ENCODE measurements at places on chromosomes 2 and 18.

- no peak for DNase-seq
Measured at GRCh38 chr2:84841577-84841976, 39.3 kb downstream of the TRABD2A start.

- no peak for DNase-seq
Measured at GRCh38 chr18:74745633-74746403, 148.1 kb downstream of the ZNF407 start.

- DNase-seq, result no peak
Measured at GRCh38 chr2:156818944-156819343, 382.8 kb downstream of the GPD2 start.

- DNase-seq, result no peak
Measured at GRCh38 chr2:144477957-144478311, 42.0 kb downstream of the ZEB2 start.

GRCh38 chr18:80203249-80203648, 44.1 kb downstream of the PARD6G start:
- DNase-seq, result no peak

- DNase-seq, result no peak
Measured at GRCh38 chr2:106175086-106175850, 18.8 kb downstream of the UXS1 start.

GRCh38 chr18:70382017-70382416, 93.2 kb downstream of the SOCS6 start:
- no peak for DNase-seq

- DNase-seq, result no peak
Measured at GRCh38 chr2:236014408-236015131, 153.6 kb downstream of the GBX2 start.

GRCh38 chr2:12741380-12741779, 24.6 kb downstream of the TRIB2 start:
- no peak for DNase-seq

DNA sequence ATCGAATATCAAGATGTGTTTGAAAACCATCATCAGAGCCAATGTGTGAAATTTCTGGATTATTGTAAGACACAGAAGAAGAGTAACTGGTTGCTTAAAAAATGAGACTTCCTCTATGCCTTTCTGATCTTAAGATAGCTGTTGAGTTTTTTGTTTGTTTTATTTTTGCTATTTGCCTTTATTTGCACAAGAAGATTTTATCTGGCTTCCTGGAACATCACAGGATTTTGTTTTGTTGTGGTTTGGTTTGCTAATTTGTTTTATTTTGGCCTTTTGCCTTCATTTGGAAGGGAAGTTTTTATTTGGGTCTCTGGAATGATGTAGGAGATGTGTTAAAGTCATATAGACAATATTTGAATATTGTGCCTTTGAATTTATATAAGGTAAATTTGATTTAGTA, 3.9 kb upstream of the CYTIP start:
- no peak for DNase-seq

- DNase-seq, result no peak
Measured at GRCh38 chr2:149400997-149401396, 70.6 kb downstream of the LYPD6 start.

GRCh38 chr2:83850071-83850725, 608.9 kb downstream of the SUCLG1 start:
- no peak for DNase-seq

DNA sequence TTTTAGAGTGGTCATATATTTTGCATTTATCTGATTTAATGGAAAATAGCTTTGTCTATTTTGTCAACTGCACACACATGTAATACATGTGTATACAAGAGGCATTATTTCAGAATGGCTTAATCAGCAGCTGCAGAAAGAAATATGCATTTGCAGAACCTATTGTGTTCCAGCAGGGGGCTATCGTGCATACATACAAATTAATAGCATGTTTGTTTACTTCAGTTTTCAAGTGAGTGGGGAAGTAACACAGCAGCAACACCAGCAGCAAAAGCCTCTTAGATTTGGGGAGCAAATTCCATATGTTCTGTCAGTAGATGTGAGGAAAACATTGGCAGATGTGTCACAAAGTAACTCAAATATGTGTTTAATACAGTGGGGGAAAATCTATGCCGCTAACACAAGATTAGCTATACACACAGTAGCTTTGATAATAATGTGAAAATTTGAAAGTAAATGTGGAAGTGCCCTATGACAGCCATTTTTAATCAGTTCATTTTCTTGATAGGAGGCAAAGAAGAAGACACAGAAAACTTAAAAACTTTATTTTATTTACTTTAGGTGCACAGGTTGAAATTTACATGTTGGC, 218.1 kb downstream of the WDR7 start:
- no peak for DNase-seq

DNA sequence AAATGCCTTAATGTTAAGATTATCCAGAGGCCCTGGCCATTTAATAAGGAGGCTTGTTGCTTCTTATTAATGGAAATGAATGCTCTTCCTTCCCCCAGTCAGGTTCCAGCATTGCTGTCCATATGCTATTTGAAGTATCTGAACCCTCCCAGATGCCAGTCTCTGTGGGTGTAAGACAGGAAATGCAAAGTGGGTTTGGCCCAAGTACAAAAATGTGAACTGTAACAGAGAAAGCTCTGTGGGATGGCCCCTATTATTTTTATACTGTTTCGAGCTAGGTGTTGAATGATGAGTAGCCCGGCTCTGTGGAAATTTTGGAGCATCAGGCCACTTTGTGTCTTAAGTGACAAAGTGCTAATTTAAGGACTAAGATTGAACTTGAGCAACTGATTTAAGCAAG, 141.0 kb downstream of the UXS1 start:
- no peak for DNase-seq

DNA sequence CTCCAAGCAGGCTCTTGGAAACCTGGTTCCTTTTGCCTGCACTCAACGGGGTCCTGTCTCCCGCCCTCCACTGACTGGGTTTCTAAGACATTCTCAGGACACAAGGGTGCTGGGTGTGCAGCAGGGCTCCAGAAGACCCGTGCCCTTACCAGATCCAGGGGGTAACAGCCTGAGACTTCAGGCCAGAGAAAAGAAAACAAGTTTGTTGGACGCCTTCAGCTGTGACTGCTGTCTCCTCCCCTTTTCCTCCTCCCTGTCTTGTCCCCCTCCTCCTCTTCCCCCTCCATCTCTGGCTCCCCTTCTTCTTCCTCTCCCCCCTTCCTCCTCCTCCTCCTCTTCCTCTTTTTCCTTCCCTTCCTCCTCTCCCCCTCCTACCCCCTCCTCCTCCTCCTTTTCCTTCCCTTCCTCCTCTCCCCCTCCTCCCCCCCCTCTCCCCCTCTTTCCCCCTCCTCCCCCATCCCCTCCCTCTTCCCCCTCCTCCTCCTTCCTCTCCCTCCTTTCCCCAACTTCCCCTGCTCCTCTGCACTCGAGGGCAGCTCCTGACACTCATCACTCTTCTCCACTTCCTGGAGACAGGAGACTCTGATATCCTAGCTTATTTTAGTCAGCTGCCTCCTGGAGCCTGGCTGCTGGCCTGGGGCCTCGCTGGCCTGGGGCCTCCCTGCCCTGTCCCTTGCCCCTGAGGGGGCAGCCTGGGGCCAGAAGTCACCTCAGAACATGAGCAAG, 12.4 kb downstream of the ADRA2B start:
- no peak for DNase-seq

DNA sequence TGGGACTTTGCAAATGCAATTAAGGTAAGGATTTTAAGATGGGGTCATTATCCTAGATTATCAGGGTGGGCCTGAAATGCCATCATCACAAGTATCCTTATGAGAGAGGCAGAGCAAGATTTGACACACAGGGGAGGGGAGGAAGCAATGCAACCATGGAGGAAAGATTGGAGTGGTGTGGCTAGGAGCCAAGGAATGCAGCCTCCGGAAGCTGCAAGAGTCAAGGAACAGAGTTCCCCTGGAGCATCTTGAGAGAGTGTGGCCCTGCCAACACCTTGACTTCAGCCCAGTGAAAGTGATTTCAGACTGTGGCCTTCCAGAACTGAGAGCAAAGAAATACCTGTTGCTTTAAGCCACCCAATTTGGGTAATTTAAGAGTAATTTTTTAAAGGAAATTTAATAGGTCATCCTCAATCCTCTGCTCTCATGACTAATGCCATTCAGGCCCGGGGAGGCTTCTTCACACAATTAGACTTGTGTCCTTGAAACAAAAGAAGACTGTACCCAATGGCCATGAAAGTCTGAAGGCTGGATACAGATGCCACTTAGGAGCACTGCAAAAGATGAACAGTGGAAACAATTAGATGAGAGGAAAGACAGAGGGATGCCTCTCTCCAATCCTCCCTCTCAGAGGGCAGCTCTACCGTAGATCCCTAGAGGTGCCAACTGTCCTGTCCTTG, 250.3 kb upstream of the ID2 start:
- no peak for DNase-seq

DNA sequence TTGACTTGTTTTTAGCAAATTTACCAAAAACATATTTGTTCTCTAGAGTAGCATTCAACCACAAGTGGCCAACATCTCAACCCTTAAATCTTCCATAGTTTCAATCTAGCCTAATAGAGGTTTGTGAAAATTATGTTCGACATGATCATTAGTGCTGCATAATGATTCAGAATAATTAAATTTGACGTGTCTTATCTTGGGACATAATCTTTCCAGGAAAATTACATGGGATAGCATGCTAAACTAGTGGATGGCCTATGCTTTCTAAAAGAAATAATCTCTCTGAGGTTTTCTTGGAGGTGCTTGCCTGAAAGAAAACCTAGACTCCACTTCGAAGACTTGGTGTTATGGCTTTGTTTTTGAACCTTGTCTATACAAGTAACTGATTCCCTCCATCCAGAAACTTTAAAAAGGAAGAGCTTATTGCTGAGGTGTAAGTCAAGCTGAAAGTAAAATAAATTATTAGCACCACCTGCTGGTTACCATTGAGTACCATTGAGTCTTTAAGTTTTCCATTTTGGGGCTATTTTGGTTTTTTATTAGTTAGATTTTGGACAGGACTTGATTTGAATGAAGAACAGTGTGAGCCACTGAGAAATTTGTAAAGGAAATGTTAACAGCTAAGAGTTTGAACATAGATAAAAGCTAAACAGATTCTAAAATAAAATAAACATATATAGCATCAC, 32.7 kb downstream of the COX7A2L start:
- no peak for DNase-seq

DNA sequence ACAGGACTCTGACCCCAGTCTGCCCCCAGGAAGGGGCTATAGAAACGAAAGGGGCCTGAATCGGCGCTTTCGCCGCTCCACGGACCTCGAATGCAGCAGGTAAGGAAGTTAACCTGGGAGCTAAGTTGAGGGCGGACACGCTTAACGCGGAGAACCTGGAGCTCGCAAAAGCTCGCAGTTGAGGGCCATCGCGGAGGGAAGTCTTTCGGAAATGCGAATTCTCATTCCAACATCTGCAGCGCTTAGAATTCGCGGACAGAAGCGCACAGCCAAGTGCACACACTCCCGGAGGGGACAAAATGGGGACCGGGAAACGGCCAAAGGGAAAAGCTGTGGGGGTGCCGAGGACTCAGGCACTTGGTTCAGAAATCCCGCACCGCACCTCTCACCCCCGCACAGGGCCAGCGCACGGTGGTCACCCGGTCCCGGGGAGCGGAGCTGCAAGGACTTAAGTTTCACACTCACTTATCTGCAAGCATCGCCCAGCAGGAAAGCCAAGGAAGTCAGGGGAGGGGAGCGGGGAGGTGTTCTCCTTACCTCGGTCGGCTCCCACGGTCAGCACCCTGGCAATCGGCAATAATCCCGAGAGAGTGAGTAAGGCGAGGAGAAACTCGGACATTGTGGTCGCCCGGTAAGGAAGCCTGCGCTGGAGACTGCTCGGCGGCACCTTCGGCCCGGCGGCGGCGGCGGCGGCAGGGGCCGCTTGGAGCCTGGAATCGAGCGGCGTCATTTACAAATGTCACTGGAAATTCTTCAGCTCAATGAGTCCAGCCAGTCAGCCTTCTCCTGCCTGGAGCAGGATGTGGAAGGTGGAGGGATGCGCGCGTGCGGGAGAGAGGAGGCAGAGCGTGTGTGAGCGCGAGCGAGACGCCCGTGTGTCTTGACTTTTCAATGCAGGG, 456 bp downstream of the LRP1B start:
- no peak for DNase-seq

- DNase-seq, result no peak
Measured at GRCh38 chr2:102356381-102356712, 751 bp downstream of the IL18R1 start.

GRCh38 chr2:96549967-96550786, 13.6 kb downstream of the ARID5A start:
- no peak for DNase-seq

DNA sequence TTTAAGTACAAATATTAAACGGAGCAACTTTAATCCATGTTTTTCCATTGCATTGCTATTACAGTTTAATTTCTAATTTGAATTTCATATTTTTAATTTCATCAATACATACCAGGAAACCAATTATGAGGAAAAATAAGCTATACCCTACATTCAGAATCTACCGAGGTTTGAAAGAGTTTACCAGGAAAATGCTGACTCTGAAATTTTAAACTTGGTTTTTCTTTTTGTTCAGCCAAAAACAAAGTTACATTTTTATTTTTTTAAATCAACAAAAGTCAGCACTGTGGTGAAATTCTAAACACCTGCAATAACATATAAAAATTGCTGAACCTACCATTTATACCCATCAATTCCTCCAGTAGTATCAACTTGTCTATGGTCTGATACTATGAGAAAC, 53.7 kb downstream of the GFPT1 start:
- no peak for DNase-seq

DNA sequence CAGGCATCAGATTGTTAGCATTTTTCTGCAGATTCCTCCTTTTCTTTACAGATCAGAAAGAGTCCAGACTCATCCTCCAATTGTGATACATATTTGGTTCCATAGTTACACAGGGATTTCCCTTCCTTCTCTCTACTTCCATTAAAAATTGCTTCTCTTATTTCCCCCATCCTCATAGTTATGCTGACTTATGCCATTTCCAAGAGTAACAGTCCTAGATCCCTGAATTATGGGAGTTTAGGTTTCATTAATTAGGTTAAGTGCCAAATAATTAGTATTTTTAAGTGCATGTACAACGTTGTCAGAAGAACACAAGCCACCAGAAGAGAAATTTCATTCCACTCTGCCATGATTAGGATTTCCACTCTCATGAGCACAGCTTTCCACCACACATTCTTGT, 198.5 kb downstream of the BARD1 start:
- no peak for DNase-seq

- DNase-seq, result no peak
Measured at GRCh38 chr2:61379521-61379920, 91.4 kb downstream of the USP34 start.

GRCh38 chr2:133139847-133140533, 428.3 kb downstream of the NCKAP5 start:
- no peak for DNase-seq

DNA sequence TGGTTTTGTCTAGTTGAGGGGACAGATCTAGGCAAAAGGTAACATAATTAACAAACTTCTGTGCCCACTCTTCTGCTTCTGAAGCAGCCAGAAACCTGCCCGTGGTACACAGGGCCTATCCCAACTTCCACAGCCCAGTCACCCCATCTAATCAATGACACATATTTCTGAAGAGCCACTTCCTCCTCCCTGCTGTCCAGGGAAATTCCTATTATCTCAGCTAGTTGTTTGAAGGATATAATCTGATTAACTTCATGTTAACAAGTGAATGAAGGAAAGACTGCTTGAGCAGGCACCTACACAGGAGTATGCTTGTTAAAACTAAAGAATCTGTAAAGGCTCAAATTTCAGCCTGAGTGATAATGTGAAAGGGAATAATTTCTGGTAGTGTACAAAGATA, 61.4 kb downstream of the CCDC148 start:
- DNase-seq, result no peak
